ENCODE measurements at places on chromosomes 3 and 15.

- DNase-seq, result no peak
Observed at GRCh38 chr15:99455789-99456160, 110.0 kb upstream of the MEF2A start.

DNA sequence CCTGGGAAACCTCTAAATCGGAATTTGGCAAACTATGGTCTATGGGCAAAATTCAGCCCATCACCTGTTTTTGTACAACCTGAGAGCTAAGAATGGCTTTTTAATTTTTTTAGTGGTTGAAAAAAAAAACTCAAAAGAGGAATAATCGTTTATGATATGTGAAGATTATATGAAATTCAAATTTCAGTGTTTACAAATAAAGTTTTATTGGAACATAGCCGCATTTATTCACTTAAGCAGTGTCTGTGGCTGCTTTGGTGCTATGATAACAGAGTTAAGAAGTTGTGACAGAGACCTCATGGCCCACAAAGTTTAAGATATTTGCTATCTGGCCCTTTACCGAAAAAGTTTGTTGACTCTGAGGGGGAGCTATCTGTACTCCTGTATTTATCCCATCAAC is 36.4 kb upstream of the LACTB start:
- DNase-seq, result no peak

DNA sequence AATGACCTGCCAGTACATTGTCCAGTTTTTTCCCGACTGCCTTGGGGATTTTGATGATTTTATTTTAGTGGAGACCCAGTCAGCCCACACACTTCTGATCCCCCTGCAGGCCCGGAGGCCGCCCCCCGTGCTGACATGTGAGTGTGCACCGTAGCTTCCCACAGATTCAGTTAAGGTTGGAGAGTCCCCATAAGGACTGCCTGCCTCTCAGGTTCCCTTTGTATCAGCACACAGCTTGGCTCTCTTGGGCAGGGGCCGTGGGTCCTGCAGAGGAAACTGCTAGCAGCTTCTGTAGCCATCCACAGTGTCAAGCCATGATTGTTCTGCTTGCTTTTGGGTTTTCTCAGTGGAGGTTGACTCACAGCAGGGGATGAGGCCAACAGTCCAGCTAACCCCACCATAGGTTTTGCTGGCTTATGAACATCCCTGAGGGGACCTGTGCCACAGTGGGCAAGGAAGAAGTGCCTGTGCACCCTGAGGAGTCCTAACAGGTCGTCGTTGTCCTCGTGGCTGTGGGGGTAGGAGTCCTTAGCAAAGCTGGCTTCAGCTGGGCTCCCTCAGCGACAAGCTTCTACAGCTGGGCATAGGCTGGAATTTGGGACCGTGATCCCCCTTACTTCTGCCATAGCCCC is 46.4 kb downstream of the DLEC1 start:
- no peak for DNase-seq

DNA sequence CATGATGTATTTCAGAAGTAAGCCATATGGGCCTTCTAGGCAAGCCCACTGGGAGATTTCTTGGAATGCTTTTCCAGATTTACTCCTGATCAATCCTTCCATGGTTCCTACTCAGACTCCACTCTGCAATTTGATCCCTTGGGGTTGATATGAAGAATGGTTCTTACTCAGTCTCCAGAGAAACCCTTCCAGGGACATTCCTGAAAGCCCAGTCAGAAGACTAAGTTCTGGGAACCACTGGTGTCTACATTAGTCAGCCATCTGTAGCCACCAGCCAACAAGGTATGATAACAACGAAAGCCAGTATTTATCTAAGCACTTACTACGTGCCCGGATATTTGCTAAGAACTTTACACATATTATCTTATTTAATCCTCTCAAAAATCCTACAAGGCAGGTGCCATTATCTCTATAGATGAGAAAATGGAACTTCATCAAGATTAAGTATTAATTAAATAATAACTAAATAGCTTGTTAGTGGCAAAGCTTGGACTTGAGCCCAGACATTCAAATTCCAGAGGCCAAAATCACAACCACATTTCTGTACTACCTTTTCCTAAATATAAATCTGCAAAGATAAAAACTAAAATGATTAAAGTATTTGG is 32.7 kb downstream of the ZNF385D start:
- no peak for DNase-seq

- DNase-seq, result no peak
Observed at GRCh38 chr3:134445636-134446035, 40.1 kb downstream of the ANAPC13 start.

- DNase-seq, result no peak
Observed at GRCh38 chr15:77201665-77202064, 130.8 kb upstream of the TSPAN3 start.

DNA sequence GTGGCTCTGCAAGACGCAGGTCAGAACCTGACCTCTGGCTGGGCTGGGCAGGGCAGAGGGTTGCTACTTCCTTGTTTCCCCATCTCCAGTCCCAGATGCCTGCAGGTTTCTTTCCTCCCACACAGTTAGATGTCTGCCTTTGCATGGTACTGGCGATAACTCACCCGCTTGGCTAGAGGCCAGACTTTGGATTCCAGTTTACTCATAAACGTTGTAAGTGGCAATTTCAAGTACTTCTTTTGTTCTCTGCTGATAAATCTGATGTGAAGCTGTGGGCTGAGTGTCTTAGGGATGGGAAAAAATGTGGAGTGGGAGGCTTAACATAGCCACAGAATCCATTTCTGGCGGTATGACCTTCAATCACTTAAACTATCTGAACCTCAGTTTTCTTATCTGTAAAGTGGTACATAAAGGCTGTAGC is 194.2 kb downstream of the EBLN2 start:
- peak; percentile 12 for DNase-seq

DNA sequence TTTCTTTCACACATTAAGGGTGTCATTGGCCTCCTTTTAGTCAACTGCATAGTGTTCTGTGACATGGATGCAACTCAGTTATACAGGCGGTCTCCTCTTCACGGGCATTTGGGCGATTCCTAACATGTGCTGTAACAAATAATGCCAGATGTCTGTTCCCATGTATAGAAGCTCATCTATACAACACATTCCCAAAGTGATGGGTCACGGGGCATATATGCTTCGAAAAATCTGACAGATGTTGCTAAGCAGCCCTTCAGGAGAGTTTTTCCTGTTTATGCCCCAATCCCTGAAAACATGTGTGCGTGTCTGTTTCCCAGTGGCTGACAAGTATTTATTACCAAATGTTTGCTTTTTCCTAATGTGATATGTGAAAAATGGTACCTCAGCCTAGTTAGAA is 25.8 kb downstream of the LRRK1 start:
- DNase-seq, result no peak

Measured in left renal pelvis (tissue), 4 donors.